ENCODE measurements at places on chromosomes 5 and 9.

DNA sequence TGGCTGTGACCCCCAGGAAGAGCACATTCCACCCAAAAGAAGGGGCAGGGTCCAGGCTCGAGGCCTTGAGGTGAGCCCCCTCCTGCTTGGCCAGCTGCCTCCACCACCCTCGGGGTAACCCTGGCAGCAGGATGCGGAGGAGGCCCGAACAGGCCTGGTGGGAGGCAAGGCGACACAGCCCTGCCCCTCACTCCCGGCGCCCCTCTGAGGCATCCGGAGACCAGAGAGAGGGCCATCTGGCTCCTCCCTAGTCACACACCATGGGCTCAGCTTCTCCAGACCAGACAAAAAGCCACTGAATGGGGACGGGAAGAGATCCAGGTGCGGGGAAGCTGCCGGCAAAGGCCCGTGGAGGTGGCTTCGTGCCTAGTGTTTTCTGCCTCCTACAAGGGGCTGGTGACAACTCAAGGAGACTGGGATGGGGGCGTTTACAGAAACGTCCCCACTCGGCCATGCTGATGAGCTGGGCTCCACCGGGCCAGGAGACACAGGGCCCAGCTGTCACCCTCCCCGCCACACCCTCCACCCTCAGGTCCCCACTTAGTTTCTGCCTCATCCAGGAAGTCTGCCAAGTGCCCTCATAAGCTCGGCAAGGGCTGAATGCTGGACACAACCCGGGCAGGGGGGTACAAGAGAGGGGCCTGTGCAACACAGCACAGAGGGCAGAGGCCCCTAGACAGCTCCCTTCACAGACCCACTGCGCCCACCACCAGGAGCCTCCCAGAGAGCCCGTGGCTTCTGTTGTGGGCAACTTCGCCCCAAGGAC lies 41.9 kb downstream of the NACC2 start:
- no peak for DNase-seq

GRCh38 chr5:171444582-171444981 lies 25.1 kb downstream of the FGF18 start:
- DNase-seq = no peak

DNA sequence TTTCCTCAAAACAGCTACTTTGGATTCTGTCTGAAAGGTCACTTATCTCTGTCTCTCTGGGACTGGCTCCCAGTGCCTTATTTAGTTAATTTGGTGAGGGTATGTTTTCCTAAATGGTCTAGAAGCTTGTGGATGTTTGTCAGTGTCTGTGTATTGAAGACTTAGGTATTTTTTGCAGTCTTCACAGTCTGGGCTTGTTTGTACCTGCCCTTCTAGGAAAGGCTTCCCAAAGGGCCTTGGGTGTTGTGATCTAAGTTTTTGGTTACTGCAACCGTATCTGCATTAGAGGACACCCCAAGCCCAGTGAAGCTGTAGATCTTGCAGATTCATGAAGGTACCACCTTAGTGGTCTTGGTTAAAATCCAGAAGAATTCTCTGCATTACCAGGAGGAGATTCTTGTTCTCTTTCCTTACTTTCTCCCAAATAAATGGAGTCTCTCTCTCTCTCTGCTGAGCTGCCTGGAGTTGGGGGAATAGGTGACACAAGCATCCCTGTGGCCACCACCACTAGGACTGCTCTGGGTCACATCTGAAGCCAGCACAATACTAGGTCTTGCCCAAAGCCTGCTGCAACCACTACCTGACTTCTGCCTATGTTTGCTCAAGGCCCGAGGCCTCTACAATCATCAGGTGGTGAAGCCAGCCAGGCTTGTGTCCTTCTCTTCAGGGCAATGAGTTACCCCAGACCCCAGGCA lies 17.8 kb upstream of the CCNB1 start:
- DNase-seq = no peak

GRCh38 chr9:99750526-99750925 lies 71.2 kb upstream of the NR4A3 start:
- DNase-seq = no peak

GRCh38 chr9:135827301-135827700 lies 80.0 kb downstream of the CAMSAP1 start:
- DNase-seq = no peak

- DNase-seq = no peak
Observed at GRCh38 chr5:80156156-80156555, 99.7 kb downstream of the SERINC5 start.

GRCh38 chr5:132669966-132670882 lies 3.6 kb upstream of the IL4 start:
- DNase-seq = no peak

DNA sequence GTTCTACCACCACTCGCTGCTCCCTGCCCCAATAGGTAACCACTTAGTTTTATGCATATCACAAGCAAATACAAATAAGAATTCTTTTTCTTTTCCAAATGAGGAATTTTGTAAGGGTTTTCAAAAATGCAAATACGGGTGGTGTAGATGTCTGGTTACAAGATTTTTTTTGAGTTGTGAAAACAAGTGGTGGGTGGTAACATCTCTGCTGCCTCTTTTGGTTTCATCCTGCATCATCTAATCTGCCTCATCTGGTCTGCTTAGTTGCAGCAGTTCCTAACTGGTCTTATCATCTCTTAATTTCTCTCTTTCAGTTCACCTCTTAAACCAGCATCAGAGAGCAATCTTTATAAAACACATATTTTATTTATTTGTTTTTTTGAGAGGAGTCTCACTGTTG lies 5.3 kb downstream of the NFX1 start:
- no peak for DNase-seq

- DNase-seq = no peak
Observed at GRCh38 chr5:56202483-56202882, 30.6 kb downstream of the ANKRD55 start.

DNA sequence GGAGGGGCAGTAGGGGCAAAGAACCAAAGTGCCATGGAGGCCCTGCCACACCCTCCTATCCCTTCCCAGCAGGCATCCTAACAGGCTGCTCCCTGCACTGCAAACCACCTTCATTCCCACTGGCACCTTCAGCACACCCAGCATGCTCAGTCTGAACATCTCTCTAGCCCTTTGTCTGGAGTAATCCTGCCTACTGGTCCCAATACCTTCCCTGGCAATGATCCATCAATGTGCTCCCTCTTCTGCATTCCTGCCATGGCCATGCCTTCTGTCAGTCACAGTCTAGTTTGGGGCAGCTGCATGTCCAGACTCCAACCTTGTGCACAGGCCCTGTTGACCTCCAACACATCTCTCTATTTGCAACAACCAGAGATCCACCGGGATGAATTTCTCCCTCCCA lies 4.9 kb downstream of the MACROH2A1 start:
- no peak for DNase-seq

DNA sequence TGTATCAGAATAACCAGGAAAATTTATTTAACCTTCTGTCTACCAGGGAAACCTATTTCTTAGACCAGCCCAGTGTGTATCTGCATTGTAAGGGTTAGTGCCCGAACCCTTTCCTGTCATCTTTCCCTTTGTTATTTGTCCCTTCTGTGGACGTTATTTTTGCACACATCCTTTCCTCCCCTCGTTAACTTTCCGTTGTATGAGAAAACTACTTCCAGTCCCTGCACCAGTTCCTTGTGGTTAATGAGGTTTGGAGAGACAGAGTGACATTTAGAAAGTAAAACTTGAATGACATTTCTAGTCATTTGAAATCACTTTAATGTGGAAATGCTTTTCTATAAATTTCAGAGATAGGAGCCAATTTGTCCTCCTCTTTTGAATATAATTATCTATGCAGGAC lies 4.3 kb upstream of the IFNB1 start:
- DNase-seq = no peak

DNA sequence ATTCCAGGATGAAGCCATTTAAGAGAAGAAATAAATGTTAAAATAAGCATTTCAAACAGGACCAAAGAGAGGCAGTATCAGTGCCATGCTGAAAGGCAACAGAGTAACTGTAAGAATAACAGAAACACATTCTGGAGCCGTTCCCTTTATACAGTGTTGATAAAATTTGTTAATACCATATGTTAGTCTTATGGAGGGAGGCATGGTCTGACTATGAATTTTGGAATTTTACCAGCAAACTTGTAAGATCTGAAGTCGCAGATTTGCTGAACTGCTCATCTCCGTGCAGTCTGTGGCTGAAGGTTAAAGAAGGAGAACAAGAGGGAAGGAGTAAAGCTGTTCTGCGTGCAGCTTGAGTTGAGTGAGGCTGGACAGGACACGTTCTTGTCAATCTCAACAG lies 508.4 kb downstream of the NFIB start:
- no peak for DNase-seq

GRCh38 chr5:173704615-173705511 lies 88.4 kb upstream of the BOD1 start:
- no peak for DNase-seq

DNA sequence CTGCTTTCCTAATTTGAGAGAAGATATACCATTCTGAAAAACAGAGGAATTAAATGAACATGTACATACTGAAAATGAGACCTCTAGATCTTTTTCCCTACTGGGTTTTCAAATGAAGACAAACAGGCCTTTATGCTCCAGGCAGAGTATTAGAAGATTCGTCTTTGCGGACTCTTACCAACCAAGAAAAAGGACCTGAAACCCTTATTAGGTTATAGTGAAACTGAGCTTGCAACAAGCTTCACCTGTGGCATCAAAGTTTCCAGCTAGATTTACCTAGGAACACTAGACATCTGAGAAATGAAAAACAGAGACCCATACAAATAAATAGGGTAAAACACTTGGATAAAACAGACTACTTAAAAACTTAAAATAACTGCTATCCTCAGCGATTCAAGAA lies 46.3 kb downstream of the SMIM15 start:
- no peak for DNase-seq

GRCh38 chr5:153888781-153889180 lies 149.9 kb downstream of the FAM114A2 start:
- DNase-seq = no peak

- no peak for DNase-seq
Observed at GRCh38 chr5:151097061-151097460, 16.2 kb upstream of the TNIP1 start.

- DNase-seq = no peak
Observed at GRCh38 chr5:139222346-139222745, 24.2 kb upstream of the SIL1 start.

GRCh38 chr9:107971241-107971640 lies 481.7 kb upstream of the KLF4 start:
- DNase-seq = no peak

- no peak for DNase-seq
Observed at GRCh38 chr9:105039175-105039799, 111.3 kb upstream of the ABCA1 start.

DNA sequence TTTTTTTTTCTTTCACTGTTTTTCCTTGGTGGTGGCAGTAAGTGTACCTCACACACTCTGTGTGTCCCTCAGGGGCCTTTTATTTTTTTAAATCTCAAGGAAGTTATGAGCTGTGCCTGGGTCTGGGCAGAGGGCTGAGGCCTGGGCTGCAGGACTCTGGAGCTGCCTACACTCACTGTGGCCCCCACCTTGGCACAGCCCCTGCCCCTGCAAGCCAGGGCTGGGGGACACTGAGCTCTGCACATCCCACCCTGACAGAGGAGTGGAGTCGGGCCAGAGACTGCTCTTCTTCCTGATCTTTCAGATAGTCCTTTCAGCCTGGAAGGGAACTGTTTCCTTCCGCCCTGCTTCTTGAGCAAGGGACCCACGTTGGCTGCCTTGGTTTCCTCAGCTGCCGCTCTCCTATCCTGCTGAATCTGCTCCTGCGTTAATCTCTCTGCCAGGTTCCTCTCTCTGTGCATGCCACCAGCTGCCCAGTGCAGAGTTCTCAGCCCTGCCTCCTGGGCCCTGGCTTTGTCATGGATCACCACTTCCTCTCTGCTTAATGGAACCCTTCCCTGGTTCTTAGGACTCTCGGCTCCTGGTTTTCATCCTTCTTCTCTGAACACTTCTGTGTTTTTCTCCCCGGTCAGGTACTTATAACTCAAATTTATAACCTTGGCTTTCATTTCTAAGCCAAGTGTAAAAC lies 502.3 kb downstream of the DIRAS2 start:
- no peak for DNase-seq

GRCh38 chr9:114151426-114151956 lies 3.8 kb upstream of the COL27A1 start:
- no peak for DNase-seq

- no peak for DNase-seq
Observed at GRCh38 chr9:110659891-110660541, 8.6 kb upstream of the MUSK start.

GRCh38 chr5:150137168-150137957 lies 18.3 kb downstream of the PDGFRB start:
- DNase-seq = no peak

DNA sequence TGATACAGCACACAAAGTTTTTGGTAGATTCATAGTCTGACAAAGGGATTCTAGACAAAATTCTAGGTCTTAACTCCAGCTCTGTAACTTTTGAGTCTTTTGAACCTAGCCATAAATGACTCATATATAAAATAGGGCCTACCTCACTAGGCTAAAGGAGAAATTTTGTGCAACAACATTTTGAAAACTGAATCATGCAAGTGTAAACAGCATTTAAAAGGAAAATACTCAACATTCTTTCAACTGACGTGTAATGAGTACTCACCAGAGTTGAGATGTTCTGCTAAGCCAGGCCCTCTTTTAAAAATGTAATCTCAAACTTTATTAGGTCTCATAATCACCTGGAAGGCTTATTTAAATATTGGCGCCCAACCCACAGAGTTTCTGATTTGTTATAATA lies 113.2 kb downstream of the STK32A start:
- no peak for DNase-seq

- no peak for DNase-seq
Observed at GRCh38 chr5:9658706-9659105, 28.6 kb upstream of the TAS2R1 start.

DNA sequence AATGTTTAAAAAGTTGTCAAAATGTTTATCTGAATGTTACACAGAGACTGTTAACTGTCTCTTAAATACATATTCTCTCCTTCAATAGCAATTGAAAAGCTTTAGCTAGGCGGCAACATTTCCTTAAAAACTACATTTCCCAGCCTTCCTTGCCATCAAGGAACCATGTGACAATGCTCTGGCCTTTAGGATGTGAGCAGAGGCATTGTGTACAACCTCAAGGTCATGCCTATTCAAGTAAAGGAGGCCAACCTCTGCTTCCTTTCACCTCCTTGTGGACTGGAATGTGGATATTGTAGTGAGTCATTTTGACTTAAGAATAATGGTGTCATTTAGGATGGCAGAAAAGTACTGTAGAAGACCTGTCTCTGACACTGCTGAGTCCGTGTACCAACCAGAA lies 23.7 kb upstream of the MROH2B start:
- no peak for DNase-seq

- DNase-seq = no peak
Observed at GRCh38 chr5:23740029-23740428, 232.6 kb downstream of the PRDM9 start.

DNA sequence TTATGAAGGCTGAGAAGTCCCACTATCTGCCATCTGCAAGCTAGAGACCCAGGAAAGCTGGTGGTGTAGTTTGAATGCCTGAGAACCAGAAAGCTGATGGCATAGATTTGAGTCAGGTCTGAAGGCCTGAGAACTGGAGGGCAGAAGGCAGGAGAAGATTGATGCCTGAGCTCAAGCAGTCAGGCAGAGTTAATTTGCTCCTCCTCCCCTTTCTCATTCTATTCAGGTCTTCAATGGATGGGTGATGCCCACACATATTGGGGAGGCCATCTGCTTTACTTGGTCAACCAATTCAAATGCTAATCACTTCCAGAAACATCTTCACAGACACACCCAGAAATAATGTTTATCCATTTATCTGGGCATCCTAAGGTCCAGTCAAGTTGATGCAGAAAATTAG lies 87.6 kb upstream of the CPLX2 start:
- DNase-seq = no peak

- DNase-seq = no peak
Observed at GRCh38 chr9:130937146-130938076, 1.6 kb downstream of the FIBCD1 start.
